ENCODE measurements at places on chromosomes 1 and 21.

- DNase-seq = no peak
These were observed 20.0 kb upstream of the KLHDC8A start for GRCh38 chr1:205376739-205377138.

DNA sequence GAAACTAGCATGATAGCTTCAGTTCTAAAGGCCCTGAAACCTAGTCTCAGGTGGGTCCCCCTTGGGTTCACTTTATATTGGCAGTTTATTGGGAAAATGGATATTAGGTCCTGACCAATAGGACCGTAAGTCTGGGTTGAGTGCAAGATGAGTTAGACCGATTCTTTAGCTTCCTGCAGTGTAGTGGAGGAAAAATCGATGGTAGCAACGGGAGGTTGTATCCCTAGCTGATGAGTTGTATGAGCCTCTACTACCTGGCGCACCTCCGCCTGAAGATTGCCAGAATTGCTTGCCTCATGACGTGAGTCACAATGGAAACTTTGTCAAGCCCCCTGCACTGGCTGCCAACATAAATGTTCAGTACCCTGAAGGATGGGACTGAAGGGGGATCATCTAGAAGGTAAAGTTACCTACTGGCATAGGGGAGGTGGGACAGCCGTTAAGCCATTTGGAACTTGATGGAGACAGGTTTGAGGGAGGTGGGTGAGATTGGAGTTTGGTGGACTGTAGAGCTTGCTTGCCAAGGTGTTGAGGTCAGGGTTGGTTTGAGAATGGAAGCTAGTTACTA lies 3.9 kb downstream of the RCC1 start:
- DNase-seq = peak; percentile 40

DNA sequence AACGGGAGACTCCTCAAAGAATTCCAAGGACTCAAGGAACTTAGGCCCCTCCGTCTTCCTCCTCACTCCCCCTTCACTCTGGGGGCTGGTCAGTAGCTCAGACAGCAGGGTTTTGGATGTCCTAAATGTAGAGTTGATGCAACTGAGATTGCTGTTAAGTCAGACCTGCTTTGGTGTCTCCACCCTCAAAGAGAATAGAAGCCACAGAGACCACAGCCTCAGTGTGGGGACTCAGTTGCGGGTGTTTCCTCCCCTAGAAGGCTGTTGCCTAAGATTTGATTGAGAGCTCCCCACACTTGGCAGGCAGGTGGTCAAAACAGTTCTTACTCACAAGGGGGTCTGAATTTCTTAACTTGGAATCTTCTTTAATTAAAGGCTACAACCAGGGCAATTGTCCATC lies 7.6 kb downstream of the MAN1C1 start:
- no peak for DNase-seq

DNA sequence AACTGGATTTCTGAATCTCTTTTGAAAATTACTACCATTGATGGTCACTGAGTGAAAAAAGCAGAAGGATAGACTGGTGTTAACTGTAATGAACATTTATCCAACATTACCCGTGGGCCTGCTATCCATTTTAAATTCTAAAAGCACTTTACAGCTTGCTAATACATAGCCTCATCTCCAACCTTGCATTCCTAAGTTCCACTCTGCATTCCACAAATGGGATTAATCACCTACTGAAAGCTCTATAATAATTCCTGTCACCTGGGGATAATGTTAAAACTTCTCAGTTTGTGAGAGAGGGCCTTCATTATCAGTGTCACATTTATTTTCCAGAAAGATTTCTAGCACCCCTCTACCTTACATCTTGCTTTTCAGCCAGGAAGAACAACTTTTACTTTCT lies 38.2 kb downstream of the PTPRC start:
- no peak for DNase-seq

- DNase-seq = no peak
These were observed 41.5 kb downstream of the CBS start for GRCh38 chr21:43034101-43034500.

DNA sequence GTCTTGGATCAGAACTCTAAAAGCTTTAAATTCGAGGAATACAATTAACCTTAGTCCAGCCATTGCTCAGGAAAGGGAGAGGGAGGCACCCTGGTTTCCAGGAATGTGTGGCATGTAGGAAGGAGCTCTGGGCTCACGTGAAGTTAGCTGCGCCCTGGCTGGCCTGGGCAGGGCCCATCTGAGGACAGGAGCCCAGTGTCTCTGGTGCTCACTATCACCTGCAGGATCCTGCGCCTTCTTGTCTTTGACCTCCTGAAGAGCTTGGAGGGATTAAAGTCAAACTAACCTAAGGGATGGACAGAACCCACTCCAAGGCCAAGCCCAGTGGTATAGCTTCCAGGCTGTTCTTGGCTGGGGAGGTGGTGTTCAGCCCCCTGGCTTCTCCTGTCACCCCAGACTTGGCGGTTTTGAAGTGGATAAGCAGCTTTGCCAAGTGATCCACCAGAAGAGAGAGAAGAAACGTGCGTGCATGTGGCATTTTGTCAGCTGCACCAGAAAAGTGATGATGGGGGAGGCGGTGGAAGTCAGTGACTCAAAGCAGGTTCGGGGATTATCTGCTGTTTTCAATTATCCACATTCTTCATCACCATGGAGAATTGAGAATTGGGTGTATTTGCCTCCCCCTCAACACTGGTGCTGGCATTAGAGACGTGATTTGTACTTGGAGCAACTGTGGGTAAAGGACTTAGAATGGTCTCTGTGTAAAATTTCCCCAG lies 11.9 kb upstream of the KCNN3 start:
- no peak for DNase-seq

- peak; percentile 79 for DNase-seq
These were observed 16.3 kb upstream of the CDK18 start for GRCh38 chr1:205488074-205488723.

GRCh38 chr1:60367532-60367931 lies 294.0 kb upstream of the C1orf87 start:
- no peak for DNase-seq

DNA sequence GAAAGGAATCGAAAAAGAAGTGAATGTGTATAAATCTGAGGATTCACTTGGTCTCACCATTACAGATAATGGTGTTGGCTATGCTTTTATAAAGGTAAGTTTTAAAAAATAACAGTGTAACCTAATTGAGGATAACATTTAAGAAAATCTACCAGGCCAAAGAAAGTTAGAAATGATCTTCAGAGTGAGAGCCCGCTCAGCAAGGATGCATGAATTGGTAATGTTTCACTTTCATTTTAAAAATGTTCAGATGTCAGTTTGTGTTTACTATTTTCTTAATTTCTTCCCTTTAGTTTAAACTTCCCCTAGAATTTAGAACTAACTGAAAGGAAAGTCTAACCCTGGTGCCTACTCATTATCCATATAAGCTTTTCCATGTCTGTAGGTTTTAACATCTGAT lies 35.0 kb downstream of the GIPC2 start:
- no peak for DNase-seq

- DNase-seq = peak; percentile 84
These were observed 4.3 kb upstream of the CBR1 start for GRCh38 chr21:36065497-36066036.

DNA sequence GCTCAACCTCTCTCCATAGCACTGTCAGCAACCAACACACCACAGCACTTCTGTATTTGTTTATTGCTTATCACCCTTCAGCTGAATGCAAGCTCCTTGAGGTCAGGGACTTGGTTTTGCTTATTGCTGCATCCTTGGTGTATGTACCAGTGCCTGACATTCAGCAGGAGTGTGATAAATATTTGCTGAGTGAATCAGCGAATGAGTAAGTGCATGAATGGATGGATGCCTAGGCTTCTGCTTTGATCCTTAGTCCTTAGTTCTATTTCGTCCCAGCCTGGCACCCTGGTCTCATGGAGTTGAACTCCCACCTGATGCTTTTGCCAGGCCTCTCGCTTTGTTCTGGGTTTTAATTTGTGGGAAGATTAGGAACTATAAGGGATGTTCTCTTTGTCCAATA lies 88.2 kb downstream of the ZSCAN20 start:
- DNase-seq = no peak
